Naive thymus-derived CD4-positive, alpha-beta T cell (primary cell): ENCODE measurements at places on chromosomes 11 and 22. TPM values are rescaled to one million over a fixed set of nuclear protein-coding genes. Genes with fewer than 3 reads are reported as not detected.
A peak's percentile ranks its signal among the peaks of the same experiment; 100 is the strongest.

The HEPHL1 gene
- polyA plus RNA-seq = not detected

- no peak for DNase-seq
These were observed 156.0 kb upstream of the CADM1 start for GRCh38 chr11:115660030-115660805.

DNA sequence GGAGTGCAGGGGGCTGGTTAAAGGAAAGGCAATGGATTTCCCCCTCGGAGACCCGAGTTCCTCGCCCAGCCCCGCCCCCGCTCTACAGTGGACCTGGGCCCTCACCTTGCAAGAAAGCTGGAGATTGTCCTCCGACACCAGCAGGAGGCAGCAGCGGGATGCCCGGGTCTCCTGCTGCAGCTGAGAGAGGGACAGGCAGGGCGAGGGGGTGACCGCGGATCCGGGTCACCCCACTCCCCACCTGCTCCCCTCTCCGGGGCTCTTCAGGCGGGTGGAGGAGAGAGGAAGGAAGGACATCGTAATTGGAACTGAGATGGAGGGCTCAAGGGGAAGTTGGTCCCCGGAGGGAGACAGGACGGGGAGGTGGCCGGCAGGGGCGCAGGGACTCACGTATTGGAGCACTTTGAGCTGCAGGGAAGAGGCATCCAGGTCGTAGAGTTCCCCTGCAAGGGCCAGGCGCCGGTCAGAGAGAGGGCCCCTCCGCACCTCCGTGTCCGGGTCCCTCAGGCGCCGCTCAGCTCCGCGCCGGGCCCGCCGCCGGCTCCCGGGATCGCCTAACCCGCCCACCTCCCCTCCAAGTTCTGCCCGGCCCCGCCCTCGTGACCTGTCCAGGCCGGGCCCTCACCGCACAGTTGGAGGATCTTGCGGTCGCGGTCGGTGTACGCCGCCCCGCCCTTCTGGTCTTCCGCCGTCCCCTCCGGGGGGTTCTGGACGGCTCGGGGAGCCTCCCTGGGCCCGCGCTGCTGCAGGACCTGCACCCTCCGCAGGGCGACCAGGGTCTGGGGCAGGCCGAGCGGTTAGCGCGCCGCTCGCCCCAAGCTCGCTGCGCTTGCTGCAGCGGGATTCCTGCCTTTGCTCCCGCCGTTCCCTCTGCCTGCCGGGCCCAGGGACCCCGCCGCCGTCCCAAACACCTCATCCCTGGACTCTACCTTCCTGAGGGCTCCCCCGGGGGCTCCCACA is 84.1 kb downstream of the PDE2A start:
- DNase-seq = peak; percentile 24

DNA sequence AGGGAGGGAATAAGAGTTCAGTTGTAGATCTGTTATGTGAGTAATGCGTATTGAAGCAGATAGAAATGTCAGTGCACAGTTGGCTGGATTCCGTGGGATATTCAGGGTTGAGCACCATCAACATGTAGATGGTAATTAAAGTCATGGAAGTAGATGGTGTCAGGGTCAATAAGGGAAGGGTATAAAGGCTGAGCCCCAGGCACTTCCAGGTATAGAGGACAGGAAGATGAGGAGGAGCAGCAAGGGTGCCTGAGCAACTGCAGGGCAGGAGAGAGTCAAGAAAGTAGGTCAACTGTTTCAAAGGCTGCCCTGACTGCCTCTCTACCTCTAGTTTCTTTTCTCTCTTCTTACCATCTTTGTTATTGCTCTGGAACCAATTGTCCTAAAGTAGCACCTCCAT is 85.9 kb downstream of the MICAL2 start:
- DNase-seq = no peak

- DNase-seq = no peak
These were observed 64.0 kb upstream of the SLC6A5 start for GRCh38 chr11:20535271-20535881.

DNA sequence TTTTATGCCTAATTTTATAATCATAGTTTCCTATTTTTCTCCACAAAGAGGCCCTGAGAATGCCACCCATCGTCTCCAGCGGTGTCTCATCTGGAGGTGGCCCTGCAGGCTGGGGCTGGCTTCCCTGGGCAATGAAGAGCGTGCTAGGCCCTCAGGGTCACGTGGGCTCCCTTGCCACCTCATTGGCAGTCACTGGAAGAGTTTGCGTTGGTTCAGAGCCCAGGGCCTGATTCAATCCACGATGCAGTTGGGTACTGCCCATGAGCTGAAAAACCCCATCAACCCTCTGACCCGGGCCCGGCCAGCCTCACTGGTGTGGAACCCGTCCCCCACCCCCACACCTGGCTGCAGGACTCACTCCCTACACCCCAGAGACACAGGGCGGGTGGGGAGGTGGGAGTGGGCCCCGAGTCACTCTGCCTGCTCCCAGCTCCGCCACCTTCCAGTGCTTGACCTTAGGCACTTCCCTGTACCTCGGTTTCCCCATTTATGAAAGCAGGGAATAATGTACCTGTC is 43.4 kb upstream of the A4GALT start:
- DNase-seq = no peak

DNA sequence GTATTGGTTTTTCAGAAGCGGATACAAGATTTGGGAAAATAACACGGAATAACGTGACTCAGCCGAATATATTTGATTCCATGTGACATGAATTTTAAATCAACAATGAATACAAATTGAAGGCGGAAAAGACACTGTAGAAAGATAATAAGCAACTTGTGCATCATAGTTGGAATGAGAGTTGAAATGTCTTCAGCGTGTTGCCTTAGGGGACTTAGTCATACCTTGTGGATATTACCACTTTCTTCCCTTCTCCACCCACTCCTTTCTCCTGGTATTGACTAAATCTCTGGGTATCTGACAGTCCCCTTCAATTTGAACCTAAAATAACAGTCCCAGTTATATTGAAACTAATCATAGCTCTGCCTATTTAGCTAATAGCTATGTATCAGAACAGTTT is 2373.1 kb upstream of the RAG2 start:
- DNase-seq = no peak

GRCh38 chr11:71500601-71501021 is 26.5 kb upstream of the KRTAP5-7 start:
- DNase-seq = no peak

The RHOD gene
- not detected for polyA plus RNA-seq

DNA sequence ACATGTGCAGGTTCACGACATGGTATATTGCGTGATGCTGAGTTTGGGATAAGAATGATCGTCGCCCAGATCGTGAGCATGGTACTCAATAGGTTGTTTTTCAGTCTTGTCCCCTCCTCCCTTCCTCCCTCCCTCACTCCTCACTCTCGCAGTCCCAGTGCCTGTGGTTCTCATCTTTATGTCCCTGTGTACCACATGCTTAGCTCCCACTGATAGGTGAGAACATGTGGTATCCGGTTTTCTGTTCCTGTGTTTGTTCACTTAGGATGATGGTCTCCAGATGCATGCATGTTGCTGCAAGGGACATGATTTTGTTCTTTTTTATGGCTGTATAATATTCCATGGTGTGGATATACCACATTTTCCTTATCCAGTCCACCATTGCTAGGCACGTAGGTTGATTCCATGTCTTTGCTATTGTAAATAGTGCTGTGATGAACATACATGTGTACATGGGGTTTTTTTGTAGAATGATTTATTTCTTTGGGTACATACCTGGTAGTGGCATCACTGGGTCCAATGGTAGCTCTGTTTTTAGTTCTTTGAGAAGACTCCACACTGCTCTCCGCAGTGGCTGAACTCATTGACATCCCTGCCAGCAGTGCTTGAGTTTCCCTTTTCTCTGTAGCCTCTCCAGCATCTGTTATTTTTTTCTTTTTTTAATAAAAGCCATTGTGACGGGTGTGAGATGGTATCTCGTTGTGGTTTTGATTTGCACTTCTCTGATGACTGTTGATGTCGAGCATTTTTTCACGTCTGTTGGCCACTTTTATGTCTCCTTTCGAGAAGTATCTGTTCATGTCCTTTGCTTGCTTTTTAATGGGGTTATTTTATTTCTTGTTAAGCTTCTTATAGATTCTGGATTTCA is 16.4 kb downstream of the ZBED4 start:
- no peak for DNase-seq

DNA sequence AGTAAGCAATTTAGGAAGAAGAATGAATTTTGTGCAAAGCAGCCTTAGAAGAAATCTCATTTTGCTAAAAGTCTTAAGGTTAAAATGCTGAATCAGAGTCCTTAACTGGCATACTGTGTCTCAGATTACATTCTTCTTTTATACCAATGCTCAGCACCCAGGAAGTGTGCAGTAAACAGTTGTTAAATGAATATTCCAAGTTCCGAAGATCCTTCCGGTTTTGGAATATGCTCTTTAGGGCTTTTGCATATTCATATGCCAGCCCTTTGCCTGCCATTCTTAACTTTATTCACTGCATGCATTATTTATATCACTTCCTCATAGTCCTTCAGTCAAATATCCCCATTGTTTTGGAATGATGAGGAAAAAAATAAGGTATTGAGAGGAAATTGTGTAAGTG is 242.0 kb downstream of the DDX10 start:
- DNase-seq = no peak

The TIGD3 gene
- polyA plus RNA-seq = 0.75 TPM

The CARD18 gene
- polyA plus RNA-seq = not detected

DNA sequence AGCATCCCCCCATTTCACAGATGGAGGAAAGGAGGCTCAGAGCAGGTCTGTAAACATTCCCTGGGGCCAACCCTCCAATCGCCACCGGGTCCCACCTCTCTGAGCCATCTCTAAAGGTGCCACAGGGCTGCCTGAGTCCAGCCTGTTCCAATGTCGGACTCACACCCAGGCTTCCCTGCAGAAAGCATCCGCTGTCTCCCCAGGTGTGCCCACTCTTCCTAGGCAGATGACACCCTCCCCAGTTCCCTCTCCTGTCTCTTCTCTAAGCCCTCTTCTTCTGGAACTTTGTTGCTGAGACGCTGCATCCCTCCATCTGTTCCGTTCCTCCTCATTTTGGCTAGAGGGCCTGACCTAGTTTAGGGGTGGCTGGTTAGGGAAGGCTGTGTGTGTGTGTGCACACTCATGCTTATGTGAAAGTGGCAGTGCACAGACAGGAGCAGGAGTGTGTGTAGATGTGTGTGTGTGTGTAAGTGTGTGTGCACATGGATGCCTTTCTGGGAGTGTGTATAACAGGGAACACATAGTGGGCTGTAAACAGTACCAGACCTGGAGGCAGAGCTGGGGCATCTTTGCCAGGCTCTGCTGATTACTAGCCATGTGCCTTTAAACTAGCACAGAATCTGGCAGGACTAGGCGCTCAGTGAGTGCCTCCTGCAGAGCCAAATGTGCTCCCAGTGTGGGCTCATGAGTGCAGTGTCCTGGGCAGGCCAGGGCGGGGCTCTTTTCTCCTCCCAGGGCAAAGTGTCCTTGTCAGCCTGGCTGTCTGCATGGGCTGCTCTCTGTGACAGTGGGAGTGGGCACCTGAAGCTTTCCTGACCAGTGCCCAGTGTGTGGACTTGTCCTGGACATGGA is 77.3 kb upstream of the NECTIN1 start:
- no peak for DNase-seq

- DNase-seq = no peak
These were observed 60.6 kb upstream of the ARHGAP20 start for GRCh38 chr11:110772863-110773262.

DNA sequence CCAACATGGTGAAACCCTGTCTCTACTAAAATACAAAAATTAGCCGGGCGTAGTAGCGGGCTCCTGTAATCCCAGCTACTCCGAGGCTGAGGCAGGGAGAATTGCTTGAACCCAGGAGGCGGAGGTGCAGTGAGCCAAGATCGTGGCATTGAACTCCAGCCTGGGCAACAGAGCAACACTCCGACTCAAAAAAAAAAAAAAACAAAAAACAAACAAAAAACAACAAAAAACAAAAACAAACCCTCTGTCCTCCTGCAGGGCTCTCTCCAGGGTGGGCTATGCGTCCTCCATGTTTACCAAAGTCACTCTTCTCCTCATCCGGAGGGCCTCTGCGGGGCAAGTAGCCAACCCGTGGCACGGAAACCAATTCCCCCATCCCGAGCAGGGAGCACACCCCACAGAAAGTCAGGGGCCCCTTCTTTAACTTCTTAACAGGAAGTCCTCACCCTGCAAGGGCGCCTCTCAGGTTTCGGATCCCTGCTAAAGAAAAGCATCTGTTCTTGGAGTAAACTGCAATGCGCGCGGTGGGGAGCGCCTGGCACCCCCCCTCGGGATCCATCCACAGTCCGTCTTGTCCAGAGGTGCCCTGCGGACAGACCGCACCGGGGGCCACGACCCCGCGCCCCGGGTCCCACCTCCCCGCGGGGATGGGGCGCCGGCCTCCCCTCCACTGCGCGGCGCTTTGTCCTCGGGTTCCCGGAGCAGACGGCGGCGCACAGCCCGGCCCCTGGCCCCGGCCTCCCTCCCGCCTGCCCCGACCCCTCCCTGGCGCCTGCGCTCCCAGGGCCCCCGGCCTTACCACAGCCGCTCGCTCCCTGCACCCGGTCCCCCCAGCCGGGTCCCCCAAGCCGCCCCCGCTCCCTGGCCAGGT is 712 bp downstream of the CERK start:
- peak; percentile 57 for DNase-seq

The EIF1AD gene
- polyA plus RNA-seq = 25.3 TPM

GRCh38 chr11:44607319-44607962 is 42.0 kb downstream of the CD82 start:
- no peak for DNase-seq

DNA sequence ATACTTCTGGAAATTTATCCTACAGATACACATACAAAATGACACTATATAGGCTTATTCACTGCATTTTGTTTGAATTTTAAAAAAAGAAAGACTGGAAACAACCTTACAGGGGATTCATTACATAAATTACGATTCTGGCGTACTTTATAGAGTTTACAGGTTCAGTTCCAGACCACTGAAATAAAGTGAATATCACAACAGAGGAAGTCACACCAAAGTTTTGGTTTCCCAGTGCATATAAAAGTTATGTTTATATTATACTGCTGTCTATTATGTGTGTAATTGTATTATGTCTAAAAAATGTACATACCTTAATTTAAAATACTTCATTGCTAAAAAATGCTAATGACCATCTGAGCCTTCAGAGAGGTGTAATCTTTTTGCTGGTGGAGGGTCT is 62.0 kb downstream of the EMSY start:
- DNase-seq = no peak

The CALCA gene
- polyA plus RNA-seq = not detected

The FOSL1 gene
- polyA plus RNA-seq = not detected

The DMC1 gene
- polyA plus RNA-seq = 0.13 TPM

The NRIP3 gene
- not detected for polyA plus RNA-seq

GRCh38 chr11:34344768-34345539 is 12.9 kb downstream of the ABTB2 start:
- no peak for DNase-seq

The PGR gene
- polyA plus RNA-seq = not detected

DNA sequence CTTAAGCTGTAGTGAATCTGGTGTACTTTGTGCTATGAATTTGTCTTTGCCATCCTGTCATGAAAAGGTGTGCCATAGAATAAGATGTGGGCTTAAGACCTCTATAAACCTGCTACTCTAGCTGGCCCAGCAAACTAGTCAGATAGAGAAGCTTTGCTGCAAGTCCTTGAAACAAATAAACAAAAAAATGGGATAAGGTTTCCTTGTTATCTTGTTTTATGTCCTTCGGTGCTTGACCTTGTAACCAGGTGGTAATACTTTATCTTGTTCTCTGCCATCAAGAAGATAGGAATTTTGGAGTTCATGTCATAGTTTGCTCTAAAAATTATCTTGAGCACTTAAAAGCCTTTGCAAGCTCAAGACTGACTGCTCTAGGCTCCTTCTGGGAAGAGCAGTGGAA is 14.3 kb upstream of the TMEM86A start:
- no peak for DNase-seq

The FREY1 gene
- not detected for polyA plus RNA-seq
